Activated gamma-delta T cell (primary cell): ENCODE measurements at places on chromosomes 1 and 21.

DNA sequence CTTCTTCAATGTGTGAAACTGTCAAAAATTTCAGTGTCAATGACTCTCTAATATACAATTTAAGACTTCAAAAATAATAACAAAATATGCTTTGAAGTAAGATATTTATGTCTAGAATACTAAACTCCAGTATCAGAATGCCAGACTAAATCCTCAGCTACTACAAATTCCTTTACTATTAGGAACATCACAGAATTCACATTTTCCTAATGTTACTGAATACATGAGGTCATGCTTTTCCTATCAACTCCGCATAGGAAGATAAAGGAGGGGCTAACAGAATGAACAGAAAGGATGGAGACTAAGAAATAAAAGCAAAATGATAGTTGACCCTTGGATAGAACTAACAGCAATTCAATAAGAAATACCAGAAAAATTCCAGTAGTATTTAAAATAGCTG lies 292.7 kb downstream of the SDCCAG8 start:
- DNase-seq: no peak

- no peak for DNase-seq
Measured at GRCh38 chr1:10760566-10761502, 35.6 kb downstream of the CASZ1 start.

DNA sequence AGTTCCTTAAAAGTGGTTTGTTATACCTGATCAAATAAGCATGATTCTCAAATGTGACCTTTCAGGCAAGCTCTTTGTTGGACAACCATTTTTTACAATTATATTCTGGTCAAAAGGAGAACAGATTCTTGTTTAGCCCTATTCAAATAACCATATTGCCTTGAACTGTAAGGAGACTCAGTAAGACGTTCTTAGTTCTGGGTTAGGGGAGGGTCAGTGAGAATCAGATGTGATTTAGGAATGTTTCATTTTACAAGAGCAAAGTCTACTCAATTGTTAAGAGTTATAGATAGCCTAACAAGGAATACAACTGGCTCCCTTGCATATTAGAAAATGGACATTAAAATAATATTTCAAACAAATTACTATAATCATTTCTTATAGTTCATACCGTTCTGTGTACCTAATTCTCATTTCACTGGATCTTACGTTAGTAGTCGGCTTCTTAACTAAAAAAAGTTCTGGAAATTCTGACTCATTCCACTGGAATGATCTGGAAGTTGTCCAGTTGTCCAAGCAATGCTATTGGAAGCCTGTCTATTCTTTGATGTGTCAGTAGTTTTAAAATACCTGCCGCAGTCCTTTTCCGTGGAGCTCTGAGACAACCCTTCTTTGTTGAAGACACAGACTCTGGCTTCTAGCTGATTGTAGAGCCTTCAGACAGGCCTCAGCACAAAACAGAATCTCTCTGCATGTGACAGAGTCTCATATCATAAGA lies 88.8 kb downstream of the MAST2 start:
- DNase-seq: no peak

- no peak for DNase-seq
Measured at GRCh38 chr1:159843459-159843858, 16.8 kb downstream of the SLAMF8 start.
